ENCODE measurements at places on chromosomes 7 and 10.

- no peak for DNase-seq
Measured at GRCh38 chr7:134619627-134620331, 26.9 kb upstream of the BPGM start.

- DNase-seq = no peak
Measured at GRCh38 chr7:108087778-108088177, 42.4 kb downstream of the LAMB4 start.

DNA sequence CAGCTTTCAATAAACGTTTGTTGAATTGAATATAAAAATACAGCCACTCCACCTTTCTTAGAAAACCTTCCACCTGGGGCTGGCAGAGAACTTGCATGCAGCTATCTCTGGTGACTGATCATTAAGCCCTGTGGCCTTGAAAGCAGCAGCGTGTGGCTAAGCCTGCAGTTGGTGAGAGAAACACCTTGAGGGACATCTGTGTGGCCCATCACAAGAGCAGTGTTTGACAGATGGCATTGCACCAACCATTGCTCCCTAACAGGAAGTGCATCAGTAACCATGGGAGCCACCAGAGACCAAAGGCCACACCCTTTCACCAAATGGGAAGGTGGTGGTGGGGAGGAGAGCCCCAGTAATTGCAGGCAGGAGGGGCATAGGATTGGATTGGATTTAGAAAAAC lies 22.4 kb downstream of the RHOBTB1 start:
- DNase-seq = no peak

GRCh38 chr7:151291206-151291605 lies 42.7 kb upstream of the SMARCD3 start:
- no peak for DNase-seq

DNA sequence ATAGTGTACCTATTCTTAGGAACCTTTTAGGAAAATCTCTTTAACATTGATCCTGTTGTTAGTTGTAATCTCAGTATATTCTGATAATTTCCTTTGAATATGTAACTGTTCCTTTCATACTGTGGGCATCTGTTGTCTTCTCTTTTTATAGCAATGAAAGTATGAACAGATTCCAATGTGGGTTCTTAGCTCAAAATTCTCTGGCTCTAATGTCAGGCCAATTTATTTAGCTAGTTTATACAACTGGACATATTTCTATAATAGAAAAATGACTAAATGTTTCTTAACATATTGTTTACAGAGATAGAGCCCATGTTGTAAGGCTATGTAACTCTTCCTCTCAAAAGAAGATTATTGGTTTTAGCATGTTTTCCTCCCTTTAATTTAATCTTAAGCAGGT lies 363.2 kb downstream of the AUTS2 start:
- DNase-seq = no peak

- peak; percentile 78 for DNase-seq
Measured at GRCh38 chr7:43108255-43109011, 4.0 kb upstream of the HECW1 start.

- no peak for DNase-seq
Measured at GRCh38 chr7:118758582-118758981, 534.1 kb downstream of the ANKRD7 start.

- no peak for DNase-seq
Measured at GRCh38 chr10:84543948-84544347, 215.6 kb downstream of the CCSER2 start.

DNA sequence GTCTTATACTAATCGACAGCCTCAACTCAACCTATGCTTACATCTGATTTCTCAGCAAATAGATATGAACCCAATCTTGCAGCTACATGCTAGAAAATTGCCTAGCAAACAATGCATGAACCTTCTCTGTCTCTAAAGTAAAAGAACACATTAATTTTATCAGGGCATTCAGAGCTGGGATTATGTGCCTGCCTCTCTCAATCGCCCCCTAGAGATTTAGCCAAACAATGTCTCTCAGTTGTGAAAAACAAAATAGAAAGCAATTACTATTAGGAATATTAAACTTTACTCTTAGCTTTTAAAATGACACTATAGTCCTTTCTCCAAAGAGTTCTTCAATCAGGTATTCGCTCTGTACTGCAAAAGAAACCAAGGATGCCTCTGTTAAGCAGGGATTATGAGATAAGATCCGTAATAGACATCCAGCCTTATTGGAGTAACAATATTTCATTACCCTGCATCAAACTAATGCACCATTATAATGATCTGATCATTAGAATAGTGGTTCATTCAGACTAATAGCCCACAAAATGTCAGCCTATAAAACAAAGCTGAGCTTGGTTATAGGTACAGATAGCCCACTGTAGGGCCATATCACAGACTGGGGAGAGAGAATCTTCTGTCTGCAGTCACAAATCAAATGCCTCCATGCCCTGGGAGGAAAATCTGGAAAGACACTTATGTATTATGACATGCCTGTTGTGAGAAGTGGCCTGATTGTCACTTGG lies 736.9 kb downstream of the PARD3 start:
- no peak for DNase-seq

GRCh38 chr10:4902571-4903011 lies 60.6 kb upstream of the AKR1C1 start:
- DNase-seq = peak; percentile 35

GRCh38 chr7:112322070-112322469 lies 115.6 kb downstream of the ZNF277 start:
- no peak for DNase-seq

- no peak for DNase-seq
Measured at GRCh38 chr7:33423646-33424020, 294.3 kb downstream of the BBS9 start.

GRCh38 chr7:140867467-140868462 lies 57.0 kb downstream of the BRAF start:
- no peak for DNase-seq

GRCh38 chr10:117320050-117320665 lies 55.1 kb downstream of the PDZD8 start:
- DNase-seq = no peak

DNA sequence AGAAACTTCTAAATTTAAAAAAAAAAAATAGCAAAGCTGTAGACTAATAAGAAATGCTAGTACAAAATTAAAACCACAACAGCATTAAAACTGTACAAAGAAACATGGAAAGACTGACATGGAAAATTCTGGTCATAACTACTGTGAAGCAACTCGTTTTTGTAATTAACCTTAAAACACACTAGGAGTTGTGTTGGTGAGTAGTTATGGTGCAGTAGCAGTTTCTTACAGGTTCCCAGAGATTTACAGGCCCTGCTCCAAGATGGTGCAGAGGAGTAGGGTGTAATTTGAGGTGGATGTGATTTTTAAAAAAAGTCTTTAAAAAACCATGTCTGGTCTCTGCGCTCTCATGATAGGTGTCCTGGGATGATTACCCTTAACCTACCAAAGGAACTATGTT lies 31.0 kb downstream of the TNKS2 start:
- DNase-seq = no peak

DNA sequence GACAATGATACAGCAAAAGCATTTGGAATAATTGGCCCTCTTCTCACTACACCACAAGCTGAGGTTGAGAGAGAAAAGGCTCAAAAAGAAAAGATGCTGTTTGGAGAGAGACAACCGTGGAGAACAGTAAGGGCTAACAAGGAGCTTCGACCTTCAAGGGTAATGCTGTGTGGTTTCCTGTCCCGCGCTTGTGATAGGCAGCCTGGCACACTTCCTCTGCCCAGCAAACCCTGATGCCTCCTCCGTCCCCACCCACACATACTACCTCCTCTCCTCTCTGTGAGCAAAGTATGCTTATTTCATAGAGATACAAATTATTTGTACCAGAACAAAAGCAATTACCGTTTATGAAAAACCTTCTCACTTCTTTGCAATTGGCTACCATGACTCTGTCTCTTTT lies 755.4 kb downstream of the KCNMA1 start:
- DNase-seq = peak; percentile 16

- DNase-seq = no peak
Measured at GRCh38 chr7:99111591-99111990, 32.3 kb downstream of the SMURF1 start.

GRCh38 chr7:120185940-120186682 lies 86.9 kb upstream of the KCND2 start:
- no peak for DNase-seq

DNA sequence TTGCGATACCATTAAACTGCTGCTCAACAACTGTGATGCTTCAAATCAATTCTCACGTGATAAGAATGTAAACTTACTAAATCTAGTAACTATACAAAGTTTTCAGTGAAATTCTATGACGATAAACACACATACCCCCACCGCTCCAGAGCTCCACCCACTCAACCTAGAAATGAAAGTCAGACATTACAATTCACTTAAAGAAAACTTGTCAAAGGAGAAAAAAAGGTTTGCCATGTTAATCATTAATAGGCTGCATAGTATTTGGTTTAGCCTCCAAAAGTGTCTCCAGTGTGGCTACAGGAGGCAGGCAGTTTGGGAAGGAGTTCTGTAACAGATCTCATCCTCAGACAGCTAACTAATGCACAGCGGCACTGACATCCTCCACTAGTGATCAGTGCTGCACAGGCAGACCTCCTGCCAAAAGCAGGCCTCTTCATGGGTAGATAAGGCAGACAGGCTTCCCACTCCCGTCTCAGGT lies 3.1 kb downstream of the HERPUD2 start:
- DNase-seq = peak; percentile 62

DNA sequence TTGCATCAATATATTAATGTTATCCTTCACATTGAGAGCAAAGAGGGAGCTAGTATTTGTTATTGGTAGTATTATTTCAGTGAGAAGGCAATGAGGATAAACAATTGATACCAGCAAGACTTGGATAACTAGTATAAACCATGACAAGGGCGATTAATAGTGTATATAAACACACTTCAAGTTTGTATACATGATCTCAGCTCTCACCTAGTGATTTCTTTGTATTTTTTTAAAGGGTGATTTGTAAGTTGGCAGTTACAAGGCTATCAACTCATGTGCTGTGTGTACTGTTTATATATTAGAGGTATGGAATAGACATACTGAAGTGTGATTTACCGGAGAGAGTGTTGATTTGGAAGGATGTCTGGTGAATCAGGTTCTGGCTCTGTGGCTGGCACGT lies 88.0 kb downstream of the SNX10 start:
- DNase-seq = no peak

DNA sequence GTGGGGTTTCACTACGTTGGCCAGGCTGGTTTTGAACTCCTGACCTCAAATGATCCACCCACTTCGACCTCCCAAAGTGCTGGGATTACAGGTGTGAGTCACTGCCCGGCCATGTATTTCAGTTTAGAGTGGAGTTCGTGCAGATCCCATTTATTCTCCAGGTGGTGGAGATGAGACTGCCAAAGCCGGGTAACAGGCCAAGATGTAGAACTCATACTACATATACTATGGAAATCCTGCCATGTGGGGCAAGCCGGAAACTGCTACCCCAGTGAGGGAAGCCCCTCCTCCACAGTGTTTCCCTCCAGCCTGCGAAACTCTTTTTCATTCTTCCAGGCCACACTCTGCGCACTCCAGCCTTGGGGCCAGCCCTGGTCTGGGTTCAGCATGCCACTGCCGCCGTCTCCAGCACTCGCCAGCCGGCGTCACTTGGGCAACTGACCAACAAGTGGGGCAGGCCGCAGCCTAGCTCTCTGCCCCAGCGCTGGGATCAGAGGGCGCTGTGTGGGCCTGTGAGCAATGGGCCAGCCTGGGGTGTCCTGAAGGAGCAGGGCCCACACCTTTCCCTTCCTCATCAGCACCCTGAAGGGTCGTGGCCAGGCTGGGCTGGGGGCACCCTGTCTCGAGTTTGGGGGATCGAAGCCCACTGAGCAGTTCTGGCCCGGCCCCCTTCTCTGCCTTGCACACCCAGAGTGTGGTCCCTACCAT lies 122.0 kb downstream of the TRRAP start:
- peak; percentile 16 for DNase-seq

- no peak for DNase-seq
Measured at GRCh38 chr10:120420421-120420820, 36.6 kb upstream of the PLPP4 start.

GRCh38 chr10:120607016-120607709 lies 150.1 kb downstream of the PLPP4 start:
- DNase-seq = no peak

GRCh38 chr7:144854839-144855424 lies 19.1 kb upstream of the TPK1 start:
- DNase-seq = no peak

- no peak for DNase-seq
Measured at GRCh38 chr10:21507150-21507549, 18.3 kb downstream of the SKIDA1 start.

DNA sequence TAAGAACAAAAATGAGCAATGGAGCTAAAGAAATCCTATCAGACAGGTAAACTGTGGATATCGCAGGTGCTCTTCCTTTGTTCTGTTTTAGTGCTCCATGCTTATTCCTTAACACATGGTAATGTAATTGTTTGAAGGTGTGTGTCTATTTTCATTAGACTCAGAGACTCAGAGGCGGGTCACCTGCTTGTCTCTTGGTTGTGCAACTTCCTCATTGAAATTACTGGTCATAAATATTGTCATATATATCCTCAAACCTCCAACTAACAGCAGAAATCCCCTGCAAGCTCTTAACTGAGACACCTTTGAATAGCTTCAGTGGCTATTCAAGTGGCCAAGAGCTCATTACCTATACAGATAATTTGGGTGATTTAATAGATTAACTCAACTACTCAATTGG lies 177.2 kb downstream of the PTN start:
- no peak for DNase-seq

DNA sequence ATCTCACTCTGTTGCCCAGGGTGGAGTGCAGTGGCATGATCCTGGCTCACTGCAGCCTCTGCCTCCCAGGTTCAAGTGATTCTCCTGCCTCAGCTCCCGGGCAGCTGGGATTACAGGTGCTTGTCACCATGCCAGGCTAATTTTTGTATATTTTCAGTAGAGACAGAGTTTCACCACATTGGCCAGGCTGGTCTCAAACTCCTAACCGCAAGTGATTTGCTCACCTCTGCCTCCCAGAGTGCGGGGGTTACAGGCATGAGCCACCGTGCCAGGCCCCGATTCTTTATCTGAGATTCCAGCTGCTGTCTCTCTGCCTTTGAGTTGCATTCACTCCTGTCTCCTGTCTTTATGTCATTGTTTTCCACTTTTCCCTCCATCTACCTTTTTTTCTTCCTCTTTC lies 168.7 kb downstream of the TMEM178B start:
- no peak for DNase-seq

GRCh38 chr10:11014671-11015445 lies 2.8 kb upstream of the CELF2 start:
- no peak for DNase-seq

GRCh38 chr10:31625566-31625965 lies 303.1 kb downstream of the ARHGAP12 start:
- DNase-seq = no peak

DNA sequence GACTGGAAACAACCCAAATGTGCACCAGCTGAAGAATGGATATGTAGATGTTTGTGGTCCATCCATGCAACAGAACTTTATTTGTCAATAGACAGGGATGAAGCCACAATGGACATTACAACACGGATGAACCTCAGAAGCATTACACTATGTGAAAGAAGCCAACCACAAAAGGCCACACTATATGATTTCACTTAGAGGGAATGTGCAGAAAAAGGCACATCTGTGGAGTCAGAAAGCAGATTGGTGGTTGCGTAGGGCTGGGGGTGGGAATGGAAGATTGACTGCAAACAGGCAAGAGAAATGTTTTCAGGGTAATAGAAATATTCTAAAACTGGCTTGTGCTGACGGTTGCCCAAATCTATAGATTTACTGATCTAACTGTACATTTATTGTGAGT lies 34.3 kb upstream of the WASHC2A start:
- DNase-seq = no peak
